ENCODE measurements at places on chromosomes 12 and 14.
A peak's percentile ranks its signal among the peaks of the same experiment; 100 is the strongest.

GRCh38 chr12:111776836-111777344 lies 10.2 kb downstream of the ALDH2 start:
- no peak for DNase-seq

DNA sequence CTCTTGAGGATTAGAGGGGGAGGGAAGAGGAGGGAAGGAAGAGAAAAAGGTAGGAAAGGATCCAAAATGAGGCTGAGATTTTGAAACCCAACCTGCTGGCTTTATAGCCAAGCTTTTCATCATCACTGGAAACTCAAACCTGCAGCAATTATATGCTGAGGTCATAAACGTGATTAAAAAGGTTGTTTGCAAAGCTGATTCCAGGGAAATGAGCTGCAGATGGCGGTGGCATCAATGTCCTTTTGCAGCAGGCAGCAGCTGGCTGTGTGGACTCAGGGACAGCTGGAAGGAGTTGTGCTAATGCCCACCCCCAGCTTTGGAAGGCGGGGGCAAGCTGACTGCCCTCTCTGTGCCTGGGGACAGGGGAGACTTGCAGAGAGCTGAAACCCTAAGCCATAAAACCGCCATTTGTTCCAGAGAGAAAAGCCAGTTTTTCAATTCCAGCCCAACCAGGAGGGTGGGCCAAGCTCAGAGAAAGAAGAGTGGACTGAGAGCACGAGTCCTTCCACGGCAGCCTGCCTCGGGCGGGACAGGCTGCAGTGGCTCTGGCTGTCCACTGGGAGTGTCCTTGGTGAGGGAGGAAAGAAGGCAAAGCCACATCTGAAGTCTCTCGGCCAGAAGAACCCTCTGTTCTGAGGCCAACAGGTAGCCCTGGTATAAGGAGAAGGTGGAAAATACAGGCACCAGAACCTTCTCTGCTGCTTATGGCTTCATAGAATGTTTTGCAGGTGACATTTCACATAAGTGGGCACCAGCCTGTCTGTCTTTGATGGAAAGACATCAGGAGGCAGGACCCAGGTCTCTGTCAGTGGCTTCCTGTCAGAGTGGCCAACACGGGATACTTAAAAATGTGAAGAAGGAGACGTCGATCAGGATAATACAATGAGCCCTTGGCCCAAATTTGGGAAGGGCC lies 90.7 kb downstream of the SINHCAF start:
- DNase-seq = no peak

- DNase-seq = no peak
Measured at GRCh38 chr14:86066651-86067050, 536.7 kb downstream of the FLRT2 start.

- DNase-seq = no peak
Measured at GRCh38 chr12:11655842-11656241, 6.4 kb downstream of the ETV6 start.

DNA sequence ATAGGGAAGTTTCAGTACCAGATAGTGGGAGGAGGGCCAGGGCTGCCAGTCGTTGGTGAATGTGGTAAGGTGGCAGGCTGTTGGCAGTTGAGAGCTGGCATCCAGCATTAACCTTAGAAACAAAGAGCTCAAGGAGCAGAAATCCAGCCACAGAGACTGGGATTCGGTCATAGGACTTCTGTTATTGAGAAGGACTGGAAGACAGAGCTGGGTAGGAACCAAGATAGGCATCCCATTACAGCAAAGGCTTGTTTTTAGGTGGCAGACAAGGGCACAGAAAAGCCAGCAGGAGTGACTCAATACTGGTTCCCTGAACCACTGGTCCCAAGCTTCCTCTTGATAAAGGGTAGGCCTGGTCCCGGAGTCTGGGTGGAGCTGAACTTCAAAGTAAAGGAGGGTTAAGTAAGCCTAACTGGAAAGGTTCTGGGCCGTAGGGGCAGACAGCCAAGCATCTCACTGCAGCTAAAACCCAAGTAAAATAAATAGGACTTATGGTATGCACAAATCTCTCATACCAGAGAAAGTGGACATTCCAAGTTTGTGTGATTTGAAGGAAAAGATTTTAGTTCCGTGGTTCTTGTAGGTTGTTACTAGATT lies 147.9 kb downstream of the ETV6 start:
- no peak for DNase-seq

GRCh38 chr14:92846162-92846897 lies 52.2 kb downstream of the GOLGA5 start:
- DNase-seq = no peak

DNA sequence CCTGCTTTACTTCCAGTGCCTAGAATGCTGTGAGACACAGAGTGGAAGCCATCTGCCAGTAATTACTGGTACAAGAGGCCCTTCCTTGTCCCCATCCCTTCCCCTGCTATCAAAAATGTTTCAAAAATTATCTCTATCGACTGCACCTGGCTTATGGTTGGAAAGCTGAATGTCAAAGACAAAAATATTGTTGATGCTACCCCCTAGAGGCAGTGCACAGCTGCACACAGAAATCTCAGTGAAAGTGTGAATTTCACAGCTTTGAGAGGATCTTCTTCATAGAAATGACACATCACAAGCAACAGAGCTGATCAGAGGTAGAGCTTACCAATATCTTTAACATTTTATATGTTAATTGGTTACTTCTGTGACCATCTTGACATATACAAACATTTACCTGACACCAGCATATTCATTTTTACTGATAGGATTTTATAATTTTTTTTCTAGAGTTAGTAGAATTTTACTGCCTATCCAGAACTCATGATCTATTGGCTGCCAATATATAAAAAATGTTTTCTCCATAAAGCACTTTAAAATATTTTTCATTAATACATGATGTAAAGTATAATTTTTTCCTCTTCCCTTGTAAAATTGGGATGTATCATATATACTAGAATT lies 138.0 kb downstream of the AACS start:
- DNase-seq = no peak

DNA sequence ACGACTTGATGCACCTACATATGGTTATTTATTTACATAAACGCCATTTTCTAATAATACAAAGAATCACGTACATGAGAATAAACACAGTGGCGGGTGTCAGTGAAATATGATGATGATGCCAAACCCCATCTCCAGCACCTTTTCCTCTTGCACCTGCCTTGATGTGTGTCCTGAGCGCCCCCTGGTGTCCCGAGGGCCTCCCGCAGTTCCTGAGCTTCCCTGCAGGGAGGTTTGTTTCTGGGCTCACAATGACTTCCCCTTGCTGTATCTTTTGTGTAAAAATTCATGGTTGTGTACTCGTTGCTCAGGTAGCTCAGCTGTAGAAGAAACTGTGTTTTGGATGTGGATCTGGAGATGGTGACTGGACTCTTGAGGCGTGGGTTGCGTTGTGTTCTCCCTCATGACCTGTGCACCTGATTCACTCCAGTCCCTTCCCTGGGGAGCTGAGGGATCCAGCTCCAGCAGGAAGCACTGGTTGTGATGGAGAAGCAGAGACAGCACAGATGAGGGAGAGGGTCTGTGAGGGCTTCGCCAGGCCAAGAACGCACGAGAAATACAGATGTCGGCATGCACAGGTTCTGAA lies 1037.8 kb downstream of the TMEM121 start:
- DNase-seq = no peak

GRCh38 chr14:32698831-32699230 lies 239.8 kb upstream of the NPAS3 start:
- no peak for DNase-seq

GRCh38 chr12:93824514-93825500 lies 147.6 kb downstream of the CRADD start:
- no peak for DNase-seq

- peak; percentile 54 for DNase-seq
Measured at GRCh38 chr14:61525293-61526011, 169.9 kb upstream of the HIF1A start.

DNA sequence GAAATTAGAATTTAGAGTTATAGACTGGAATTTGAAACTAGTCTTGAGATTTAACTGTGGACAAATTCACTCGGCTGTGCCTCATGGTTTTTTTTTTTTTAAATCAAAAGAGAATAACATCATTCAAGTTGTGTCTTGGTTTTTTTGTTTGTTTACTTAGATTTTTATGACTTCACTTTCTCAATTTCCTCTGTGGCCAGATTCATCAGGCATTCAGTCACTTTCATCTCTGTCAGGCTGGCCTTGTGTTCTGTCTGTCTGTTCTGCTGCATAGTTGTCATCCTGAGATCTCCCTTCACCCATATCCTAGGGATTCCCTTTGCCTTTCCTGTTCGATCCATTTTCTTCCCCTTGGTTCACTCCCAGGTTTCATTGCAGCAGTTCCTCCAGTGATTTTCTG lies 10.0 kb downstream of the MARK3 start:
- DNase-seq = no peak

DNA sequence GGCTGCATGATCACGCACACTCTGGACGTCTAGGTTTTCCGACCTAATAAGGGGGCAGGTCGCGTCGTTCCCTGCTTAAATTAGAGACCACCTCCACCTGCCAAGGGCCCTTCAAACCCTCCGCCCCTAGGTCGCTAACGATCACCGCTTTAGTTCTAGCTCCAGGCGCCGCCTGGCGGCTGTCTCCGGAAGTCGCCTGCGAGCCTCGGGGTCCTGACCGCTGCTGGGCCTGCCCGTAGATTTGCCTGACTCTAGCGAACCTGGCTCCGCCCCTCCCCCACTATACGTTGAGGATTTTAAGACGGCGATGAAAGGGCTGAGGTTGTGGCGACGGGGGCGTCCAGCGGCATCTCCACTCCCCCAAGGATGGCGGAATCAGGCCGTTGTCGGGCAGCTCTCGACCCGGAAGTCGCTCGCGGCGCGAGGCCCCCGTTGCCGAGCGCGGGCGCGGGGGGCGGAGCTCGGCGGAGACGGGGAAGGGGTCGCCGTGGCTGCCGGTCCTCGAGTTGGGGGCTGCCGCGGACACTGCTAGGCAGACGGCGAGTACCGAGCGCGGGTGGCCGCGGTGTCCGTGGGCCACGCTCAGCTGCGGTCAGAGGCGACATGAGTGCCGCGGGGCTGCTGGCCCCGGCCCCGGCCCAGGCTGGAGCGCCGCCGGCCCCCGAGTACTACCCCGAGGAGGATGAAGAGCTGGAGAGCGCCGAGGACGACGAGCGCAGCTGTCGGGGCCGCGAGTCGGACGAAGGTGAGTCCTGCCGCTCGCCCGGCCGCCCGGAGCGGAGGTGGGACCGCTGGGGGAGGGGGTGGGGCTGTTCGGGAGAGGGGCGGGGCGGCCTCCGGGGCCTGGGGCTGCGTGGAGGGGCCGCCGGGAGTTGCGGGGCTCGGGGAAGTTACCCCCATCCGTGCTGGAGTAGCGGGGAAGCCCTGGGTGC lies at the start of gene SUDS3:
Gene SUDS3 (plus strand): TSS at position 467 of the 932 bp plus-strand sequence. CDS start 137 bp downstream, at position 604.
- DNase-seq = peak; percentile 84

All from stimulated activated CD8-positive, alpha-beta memory T cell treated with anti-CD3 and anti-CD28 coated beads, Interleukin-15, amount 100 ng/mL, for 4 hours (primary cell).